NCI-H1436 (cell line): ENCODE measurements at places on chromosomes 5 and 9.

- no peak for DNase-seq
Measured at GRCh38 chr9:109250311-109250741, 70.5 kb downstream of the EPB41L4B start.

GRCh38 chr5:91293131-91293530 is 90.0 kb downstream of the ARRDC3 start:
- no peak for DNase-seq

GRCh38 chr5:32426440-32427151 is 17.9 kb downstream of the ZFR start:
- no peak for DNase-seq

GRCh38 chr5:168404365-168404764 is 81.9 kb upstream of the RARS1 start:
- no peak for DNase-seq

DNA sequence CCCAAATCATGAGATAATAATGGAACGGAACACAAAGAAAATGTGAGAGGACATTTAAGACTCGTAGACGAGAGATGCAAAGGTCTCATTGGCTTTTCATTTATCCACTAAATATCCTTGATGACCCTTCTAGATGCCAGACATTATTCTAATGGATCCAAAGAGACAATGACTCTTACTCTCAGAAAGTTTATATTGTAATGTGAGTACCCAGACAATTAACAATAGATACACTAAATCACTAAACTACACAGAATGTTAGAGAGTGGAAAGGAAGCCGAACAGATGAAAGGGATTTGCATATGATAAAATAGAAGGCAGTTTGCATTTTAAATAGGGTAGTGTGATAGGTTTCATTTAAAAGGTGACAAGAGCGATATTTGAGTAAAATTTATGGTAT is 973.3 kb downstream of the TAF11L14 start:
- no peak for DNase-seq
